Breast epithelium (tissue), 4 donors: ENCODE measurements at places on chromosomes 6 and 20.

- DNase-seq, result no peak
Observed at GRCh38 chr6:150086026-150086425, 17.1 kb upstream of the ULBP3 start.

DNA sequence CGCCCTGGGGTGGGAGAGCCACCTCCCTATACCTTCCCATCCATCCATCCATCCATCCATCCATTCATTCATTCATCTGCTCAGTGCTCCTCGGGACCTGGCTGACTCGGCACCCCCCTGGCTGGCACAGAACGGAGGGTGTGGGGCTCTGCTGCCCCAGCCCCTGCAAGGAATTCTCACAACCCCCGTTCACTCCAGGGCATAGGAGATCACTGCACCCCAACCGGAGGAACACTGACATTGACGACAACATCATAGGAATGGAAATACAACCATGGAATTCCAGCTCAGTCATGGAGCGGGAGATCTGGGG, 28.1 kb upstream of the MRGBP start:
- DNase-seq, result no peak

DNA sequence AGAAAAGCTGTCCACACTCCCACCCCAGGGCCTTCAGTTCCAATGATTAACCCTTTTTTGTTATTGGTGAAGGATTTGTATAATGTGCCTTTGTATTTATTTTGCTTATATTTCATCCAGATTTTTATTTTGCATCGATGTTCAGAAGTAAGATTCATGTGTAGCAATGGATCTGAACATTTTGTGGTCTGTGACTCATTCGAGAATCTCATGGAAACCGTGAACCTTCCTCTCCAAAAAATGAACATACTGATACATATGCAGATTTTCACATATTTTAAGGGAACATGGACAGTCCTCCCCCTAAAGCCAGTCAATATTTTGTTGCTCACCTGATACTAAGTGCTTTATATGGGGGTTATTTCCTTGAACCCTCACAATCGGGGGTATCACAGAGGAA, 421.8 kb upstream of the SOX4 start:
- no peak for DNase-seq

- no peak for DNase-seq
Observed at GRCh38 chr6:107843400-107843799, 19.3 kb upstream of the SCML4 start.

- DNase-seq, result no peak
Observed at GRCh38 chr6:146949425-146949824, 254.8 kb upstream of the STXBP5 start.

GRCh38 chr6:44734886-44735629, 347.6 kb downstream of the CDC5L start:
- DNase-seq, result no peak

- DNase-seq, result no peak
Observed at GRCh38 chr20:39089797-39090196, 127.7 kb downstream of the DHX35 start.

GRCh38 chr6:87430499-87430898, 22.7 kb downstream of the CFAP206 start:
- DNase-seq, result no peak
